ENCODE measurements at places on chromosomes 7 and 10.
A peak's percentile ranks its signal among the peaks of the same experiment; 100 is the strongest.

DNA sequence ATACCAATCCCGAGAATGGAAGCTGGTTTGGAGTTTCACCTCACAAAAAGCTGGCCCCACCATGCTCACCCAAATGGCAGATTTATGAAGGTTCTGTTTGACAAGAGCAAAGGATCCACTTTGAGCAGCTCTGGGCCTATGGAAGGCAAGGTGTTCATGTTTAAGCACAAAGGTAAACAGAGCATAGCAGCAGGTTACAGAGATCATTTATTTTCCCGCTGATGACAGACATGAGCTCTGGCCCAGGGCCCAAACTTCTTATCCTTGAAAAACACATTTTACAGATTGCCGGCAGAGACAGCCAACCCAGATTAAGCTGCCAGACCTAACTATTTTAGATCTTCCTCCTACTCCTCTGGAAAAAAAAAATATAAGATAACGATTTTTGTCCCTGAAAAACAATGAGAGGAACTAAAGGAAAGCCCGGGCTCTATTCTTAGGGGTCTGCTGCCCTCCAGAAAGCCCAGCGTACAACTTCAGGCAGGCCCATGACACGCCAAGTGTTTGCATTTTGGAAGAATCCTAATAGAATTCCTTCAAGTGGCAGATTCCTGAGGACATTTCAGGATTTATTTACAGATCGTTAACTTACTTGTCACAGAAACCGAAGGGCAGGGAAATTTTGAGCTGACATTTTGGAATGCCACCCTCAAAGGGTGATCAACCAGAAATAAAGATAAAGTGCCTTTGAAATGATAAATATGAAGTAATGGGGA is 40.0 kb downstream of the SYPL1 start:
- peak; percentile 78 for DNase-seq

GRCh38 chr7:142939226-142939910 is at the start of gene LLCFC1:
Gene LLCFC1 (plus strand): TSS chr7:142939484. CDS start chr7:142939622, 138 bp downstream.
- no peak for DNase-seq

DNA sequence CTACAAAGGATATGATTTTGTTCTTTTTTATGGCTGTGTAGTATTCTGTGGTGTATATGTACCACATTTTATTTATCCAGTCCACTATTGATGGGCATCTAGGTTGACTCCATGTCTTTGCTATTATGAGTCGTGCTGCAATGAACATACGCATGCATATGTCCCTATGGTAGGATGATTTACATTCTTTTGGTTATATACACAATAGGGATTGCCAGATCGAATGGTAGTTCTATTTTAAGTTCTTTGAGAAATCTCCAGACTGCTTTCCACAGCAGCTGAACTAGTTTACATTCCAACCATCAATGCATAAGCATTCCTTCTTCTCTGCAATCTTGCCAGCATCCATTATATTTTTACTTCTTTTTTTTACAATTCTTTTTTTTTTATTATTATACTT is 35.6 kb upstream of the FAM13C start:
- DNase-seq = no peak

- no peak for DNase-seq
Observed at GRCh38 chr10:5595994-5596471, 70.4 kb downstream of the ASB13 start.

DNA sequence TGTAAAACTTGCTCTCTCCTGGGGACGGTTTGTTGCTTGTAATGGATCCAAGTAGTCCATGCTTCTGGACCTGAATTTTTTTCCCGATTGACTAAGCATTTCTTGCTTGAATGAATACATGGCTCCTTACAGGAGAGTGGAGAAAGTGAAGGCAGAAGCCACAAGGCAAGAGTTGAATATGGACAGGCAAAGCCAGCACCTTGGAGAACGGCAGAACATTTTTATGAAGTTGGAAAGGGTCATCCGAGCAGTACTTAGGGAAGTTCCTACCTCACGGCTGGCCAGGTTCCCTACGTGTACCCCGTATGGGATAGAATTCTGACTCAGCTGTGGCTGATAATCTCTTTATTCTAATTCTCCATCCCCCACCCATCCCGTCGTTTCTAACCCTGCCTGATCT is 50.6 kb upstream of the MGAM2 start:
- no peak for DNase-seq

- DNase-seq = no peak
Observed at GRCh38 chr10:43686414-43686813, 37.7 kb upstream of the ZNF32 start.

DNA sequence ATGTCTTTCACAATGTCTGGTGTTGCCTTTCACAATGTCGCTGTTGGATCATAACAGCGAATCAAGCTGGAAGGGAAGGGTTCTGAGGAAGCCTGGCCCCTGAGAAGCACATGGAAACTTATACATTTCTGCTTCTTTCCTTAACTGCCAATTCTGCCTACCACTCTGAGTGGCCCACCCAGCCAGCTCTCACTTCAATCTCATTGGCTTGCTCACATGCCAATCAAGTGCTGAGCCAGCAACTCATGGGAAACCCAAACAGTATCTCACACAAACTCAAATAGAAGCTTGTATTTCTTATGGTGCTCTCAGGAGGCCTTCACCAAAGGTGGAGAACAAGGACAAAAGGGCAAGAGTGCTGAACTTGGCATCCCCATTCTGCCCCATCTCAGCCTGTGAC is 117.4 kb upstream of the GPR26 start:
- DNase-seq = no peak

GRCh38 chr7:7859411-7859810 is 109.2 kb upstream of the GLCCI1 start:
- DNase-seq = no peak

- DNase-seq = no peak
Observed at GRCh38 chr10:121774404-121774803, 153.4 kb downstream of the ATE1 start.

DNA sequence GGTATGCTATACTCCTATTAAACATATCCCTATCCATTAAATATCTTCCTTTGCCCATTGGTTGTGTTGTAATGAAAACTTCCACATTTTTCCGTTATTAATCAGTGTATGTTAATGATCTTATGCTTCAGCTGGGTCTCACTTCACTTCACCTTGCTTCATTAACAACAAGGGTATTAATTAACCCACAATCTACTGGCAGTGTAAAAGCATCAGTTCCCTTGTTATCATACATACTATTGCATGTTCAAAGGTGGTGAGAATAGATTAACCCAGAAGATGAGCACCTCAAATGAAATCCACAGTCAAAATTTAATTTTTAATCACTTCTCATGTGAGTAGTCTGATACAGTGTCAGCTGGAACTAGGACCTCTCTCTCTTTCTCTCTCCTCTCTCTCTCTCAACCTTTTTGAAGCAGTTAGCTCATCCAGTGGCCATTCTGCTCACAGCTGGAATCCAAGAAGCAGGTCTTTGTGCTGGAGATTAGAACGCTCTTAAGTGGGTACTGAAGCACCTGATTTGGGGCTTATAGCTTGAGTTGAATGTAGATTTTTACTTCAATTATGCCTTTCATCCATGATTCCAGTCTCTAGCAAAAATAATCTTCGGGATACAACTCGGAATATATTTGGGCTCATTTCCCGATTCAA is 172.3 kb downstream of the RAPGEF5 start:
- DNase-seq = no peak

DNA sequence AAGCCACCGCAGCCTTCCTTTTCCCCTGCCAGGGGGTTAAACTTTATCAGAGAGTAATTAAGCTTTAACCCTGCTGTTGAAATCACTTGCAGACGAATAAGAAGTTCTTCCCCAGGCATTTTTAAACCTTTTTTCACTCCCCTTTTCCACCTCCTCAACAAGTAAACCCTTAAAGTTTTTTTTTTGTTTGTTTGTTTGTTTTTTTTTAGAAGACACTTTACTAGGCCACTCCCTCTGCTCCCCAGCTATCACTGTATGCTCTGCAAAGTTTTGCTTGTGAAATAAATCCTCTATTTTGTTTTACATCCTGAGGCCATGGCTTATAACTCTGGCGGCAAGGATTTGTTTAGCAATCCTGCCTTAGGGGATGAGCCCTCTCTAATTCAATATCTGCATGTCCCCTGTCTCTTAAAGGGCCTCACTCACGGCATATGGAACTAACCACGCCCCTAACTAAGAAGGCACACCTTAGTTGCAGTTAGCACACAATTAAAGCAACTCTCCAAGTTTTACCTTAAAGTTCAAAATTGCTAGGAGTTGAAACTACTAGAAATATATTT is 1354.7 kb upstream of the LRRTM3 start:
- no peak for DNase-seq

GRCh38 chr10:11237571-11237970 is 219.9 kb downstream of the CELF2 start:
- no peak for DNase-seq

- DNase-seq = no peak
Observed at GRCh38 chr7:133295484-133295883, 42.6 kb downstream of the EXOC4 start.

- DNase-seq = no peak
Observed at GRCh38 chr7:112071856-112072255, 134.3 kb downstream of the DOCK4 start.

GRCh38 chr10:25695586-25695985 is 238.4 kb upstream of the MYO3A start:
- DNase-seq = no peak

All from DMS79 (cell line).